ENCODE measurements at places on chromosomes 3 and 15. TPM values are rescaled to one million over a fixed set of nuclear protein-coding genes. Genes with fewer than 3 reads are reported as not detected.

SLC12A1 gene
- not detected for total RNA-seq

- H3K27ac ChIP-seq = no peak overlapping the region
- no peaks in the 10 kb centered on the region for H3K27me3 ChIP-seq
- DNase-seq = no peak
- H3K36me3 ChIP-seq = no peaks in the 10 kb centered on the region
- no peaks in the 10 kb centered on the region for H3K4me1 ChIP-seq
- no peak overlapping the region for H3K4me3 ChIP-seq
Observed at GRCh38 chr3:80542456-80542855, 774.7 kb upstream of the ROBO1 start.

- no peak overlapping the region for H3K4me3 ChIP-seq
- DNase-seq = no peak
- no peaks in the 10 kb centered on the region for H3K36me3 ChIP-seq
- no peak overlapping the region for H3K27ac ChIP-seq
- no peaks in the 10 kb centered on the region for H3K4me1 ChIP-seq
- no peaks in the 10 kb centered on the region for H3K27me3 ChIP-seq
Observed at GRCh38 chr3:191262650-191263049, 63.6 kb downstream of the OSTN start.

- no peak overlapping the region for H3K27ac ChIP-seq
- no peaks in the 10 kb centered on the region for H3K36me3 ChIP-seq
- H3K27me3 ChIP-seq = no peaks in the 10 kb centered on the region
- H3K4me1 ChIP-seq = peaks cover 3% of the 10 kb centered on the region
- no peak overlapping the region for H3K4me3 ChIP-seq
Observed at GRCh38 chr3:170565495-170565894, 20.4 kb downstream of the SLC7A14 start.

SLC4A7 gene
- 37.0 TPM for total RNA-seq

IMPG2 gene
- 0.66 TPM for total RNA-seq

DNA sequence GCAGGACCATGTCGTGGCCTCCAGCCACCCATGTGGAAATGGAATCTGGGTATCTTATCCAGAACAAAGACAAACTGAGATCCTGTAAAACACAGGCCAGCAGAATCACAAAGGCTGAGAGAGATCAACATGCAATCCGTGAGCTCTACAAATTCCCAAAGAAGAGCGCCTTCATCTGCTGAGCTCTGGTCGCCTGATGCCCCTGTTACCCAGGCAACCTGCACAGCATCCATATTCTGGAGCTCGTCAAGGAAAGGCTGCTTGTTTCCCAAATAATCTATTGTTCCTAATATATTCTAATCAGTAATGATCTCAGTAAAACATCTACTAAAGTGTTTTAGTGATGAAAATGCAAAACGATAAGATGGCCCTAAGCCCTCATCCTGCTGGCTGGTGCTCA lies 133.6 kb downstream of the OCA2 start:
- no peaks in the 10 kb centered on the region for H3K27me3 ChIP-seq
- no peak overlapping the region for H3K4me3 ChIP-seq
- H3K4me1 ChIP-seq = no peaks in the 10 kb centered on the region
- DNase-seq = no peak
- no peak overlapping the region for H3K27ac ChIP-seq
- H3K36me3 ChIP-seq = no peaks in the 10 kb centered on the region

DNA sequence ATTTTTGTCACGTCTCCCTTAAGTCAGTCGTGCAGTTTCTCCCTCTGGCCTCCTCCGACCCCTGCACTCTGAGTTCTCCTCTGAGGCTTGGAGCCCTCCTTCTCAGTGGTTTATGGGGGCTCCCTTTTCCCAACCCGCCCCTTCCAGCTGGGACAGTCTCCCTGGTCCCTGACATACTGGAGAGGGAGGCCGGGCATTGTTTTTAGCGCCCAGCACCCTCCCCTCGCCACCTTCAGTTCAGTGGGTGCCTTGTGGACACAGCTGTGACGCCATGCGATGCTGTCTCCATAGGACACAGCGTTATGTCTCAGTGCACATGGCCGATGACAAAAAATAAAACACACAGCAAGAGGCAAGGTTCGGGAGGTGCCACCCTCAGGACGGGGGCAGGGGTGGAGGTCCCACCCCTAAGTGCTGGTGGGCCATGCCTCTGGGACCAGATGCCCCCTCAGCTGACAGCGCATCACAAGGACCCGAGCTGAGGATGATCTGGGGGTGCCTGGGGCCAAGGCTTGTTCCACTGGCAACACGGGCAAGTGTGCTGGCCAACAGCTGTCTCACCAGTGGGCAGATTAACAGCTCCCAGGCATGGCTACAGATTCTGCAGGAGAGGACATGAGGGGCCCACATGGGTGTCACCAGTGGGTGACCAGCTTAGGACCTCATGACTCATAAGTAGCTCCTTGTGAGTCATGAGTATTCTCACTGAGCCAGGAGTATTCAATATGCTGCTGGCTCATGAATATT lies 81.6 kb downstream of the PLXNA1 start:
- no peaks in the 10 kb centered on the region for H3K27me3 ChIP-seq
- H3K4me1 ChIP-seq = no peaks in the 10 kb centered on the region
- H3K36me3 ChIP-seq = no peaks in the 10 kb centered on the region
- DNase-seq = no peak

DNA sequence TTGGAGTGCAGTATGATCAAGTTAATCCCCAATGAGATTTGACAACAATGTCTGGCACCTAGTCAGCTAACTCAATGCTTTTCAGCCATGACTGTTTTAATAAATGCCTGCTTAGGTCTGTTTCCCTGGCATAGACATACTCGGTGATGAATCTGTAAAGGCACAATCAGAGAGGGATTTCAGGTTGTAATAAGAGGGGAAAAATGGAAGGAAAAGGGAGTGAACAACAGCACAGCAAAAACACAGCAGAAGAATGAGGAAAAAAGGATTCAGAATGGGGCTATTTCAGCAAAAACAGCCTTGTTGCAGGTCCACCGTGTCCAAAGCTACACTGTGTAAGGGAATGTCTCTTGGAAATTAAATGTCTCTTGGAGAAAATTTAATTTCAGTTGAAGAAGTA lies 19.3 kb upstream of the CHD2 start:
- H3K27ac ChIP-seq = peak overlapping the region; percentile 89
- peaks cover 15% of the 10 kb centered on the region for H3K36me3 ChIP-seq
- no peak overlapping the region for H3K4me3 ChIP-seq

DNA sequence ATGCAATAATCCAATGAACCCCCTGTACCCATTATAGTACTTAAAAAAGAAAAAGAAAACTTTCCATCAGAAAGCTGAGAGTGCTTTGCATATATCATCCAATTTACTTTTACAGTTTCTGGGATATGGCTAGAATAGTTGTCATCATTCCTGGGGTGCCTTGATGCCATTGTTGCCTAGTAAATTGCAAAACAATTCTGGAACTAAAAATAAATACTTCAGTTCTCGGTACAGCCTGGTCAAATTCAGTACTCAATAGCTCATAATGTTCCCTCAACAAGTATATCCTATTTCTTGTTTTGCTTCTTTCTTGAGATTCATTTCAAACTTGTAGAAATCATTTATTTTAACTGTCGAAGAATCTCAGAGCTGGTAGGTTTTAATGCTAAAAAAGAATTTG lies 334.7 kb upstream of the MDFIC2 start:
- no peak overlapping the region for H3K4me3 ChIP-seq
- no peaks in the 10 kb centered on the region for H3K36me3 ChIP-seq
- DNase-seq = no peak
- H3K4me1 ChIP-seq = no peaks in the 10 kb centered on the region
- H3K27ac ChIP-seq = no peak overlapping the region
- H3K27me3 ChIP-seq = peaks cover 1% of the 10 kb centered on the region

CHST13 gene
- not detected for total RNA-seq

DNA sequence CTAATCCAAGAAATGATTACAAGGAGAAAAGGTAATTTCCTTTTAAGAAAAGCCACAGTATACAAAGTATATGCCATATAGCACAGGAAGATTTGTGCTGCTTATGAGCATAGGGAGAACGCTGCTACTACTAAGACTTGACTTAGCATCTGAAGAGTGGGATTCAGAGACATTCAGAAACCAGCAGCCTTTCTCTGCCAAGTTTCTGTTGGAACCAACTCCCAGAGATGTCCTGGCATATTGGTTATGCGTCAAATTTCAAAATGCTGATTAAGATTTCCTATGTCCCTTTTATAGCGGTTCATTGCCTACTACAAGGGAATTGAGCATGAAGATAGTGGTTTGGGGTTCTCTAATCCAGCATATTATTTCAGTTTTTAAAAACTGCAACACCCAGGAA lies 4.9 kb downstream of the NR2E3 start:
- no peak for DNase-seq
- H3K4me3 ChIP-seq = no peak overlapping the region
- H3K4me1 ChIP-seq = no peaks in the 10 kb centered on the region
- H3K27me3 ChIP-seq = no peaks in the 10 kb centered on the region
- H3K36me3 ChIP-seq = no peaks in the 10 kb centered on the region

SI gene
- not detected for total RNA-seq

DNA sequence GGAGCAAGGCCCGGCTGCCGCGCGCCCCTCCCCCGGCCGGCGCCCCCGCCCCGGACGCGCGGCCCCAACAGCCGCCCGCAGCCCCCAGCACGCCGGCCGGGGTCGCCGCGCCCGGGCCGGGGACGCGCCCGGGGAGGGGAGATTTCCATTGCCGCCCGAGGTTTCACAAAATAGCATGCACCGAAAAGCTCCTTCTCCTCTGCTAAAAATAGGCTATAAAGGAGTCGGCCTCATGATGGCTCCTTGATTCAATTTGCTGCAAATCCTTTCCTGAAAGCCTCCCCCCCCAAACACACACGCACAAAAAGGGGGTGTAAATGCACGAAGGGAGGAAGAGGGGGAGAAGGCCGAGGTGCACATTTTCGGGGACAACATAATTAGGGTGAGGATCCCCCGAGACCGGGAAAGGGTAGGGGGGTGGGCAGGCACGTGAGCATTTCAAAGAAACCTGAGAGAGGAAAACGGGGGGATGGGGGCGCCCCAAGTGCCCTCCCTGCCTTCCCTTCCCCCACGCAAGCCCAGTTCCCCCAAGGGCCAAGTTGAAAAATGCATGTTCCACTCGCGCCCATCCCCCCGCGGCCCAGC lies 734 bp downstream of the TBL1XR1 start:
- H3K4me3 ChIP-seq = peak overlapping the region; percentile 95
- peaks cover 54% of the 10 kb centered on the region for H3K4me1 ChIP-seq
- no peaks in the 10 kb centered on the region for H3K36me3 ChIP-seq
- H3K27ac ChIP-seq = peak overlapping the region; percentile 82
- H3K27me3 ChIP-seq = no peaks in the 10 kb centered on the region
